ENCODE measurements at places on chromosomes 11 and 22.

DNA sequence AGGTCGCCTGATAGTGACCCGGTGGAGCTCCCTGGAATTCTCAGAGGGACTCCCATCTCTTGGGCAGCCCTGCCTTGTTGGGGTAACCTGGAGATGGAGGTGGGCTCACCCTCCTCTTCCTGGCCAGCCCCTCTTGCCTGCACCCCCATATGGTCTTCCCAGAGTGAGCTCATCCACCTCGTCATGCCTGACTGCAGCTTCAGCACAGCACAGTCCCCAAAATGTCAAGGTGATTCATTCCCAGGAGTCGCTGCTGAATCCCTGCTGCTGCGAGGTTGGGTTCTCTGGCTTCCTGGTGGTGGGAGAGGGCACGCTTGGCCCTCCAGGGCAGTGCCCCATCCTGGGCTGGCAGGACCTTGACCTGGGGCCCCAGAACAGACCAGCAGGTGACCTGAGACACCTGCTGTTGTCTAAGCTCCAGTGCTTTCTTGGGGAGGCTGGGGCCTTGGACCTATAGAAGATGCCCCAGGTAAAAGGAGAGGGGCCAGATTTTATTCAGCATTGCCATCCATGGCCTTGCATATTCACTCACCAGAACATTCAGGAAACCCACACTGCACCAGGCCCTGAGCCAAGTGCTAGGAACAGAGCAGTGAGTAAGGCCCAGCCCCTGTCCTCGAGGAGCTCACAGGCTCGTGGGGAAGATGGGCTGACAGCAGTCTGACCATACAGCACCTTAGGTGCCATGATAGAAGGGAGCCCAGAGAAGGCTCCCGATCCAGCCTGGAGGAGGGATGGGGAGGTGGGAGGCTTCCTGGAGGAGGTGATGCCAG, 72.9 kb downstream of the CACNA1I start:
- DNase-seq = no peak

- DNase-seq = no peak
Observed at GRCh38 chr11:3947061-3947460, 91.6 kb downstream of the STIM1 start.

DNA sequence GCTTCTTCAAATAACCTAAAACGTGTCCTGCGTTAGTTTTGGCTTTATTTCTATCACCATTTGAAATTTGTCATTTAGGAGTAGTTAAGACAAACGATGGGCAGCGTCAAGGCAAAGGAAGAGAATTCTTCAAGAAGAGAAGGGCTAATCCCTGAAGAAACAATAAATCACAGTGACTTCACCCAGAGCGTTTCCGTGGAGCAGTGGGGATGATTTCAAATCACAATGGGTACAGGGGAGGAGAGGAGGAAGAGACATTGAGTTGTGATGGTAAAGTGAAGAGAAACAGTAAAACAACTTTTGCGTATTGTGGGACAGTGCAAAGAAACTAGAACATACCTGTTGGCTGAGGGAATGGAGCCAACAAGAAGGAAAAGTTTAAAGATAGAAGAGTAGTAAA, 9.7 kb downstream of the PDGFD start:
- DNase-seq = no peak

GRCh38 chr11:111170761-111171379, 74.7 kb upstream of the POU2AF2 start:
- no peak for DNase-seq

- no peak for DNase-seq
Observed at GRCh38 chr11:87675993-87676392, 499.2 kb downstream of the RAB38 start.

DNA sequence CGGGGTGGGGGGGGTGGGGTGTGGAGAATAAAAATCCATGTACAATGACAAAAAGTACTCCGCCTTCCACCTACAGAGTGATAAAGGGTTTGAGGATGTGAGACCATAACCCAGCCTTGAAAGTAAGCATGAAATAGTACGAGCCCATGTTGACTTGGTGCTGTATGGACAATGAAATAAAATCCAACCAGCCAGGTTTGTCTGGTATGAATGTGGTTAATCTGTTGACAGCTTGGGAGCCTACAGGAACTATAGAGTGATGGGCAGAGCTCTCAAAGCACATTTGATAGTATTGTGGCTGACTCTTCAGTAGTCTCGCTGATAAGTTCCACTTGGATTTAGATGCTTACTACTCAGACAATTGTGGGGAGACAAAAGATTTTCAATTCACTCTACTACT, 48.8 kb upstream of the CD44 start:
- DNase-seq = no peak

- DNase-seq = no peak
Observed at GRCh38 chr22:49887064-49887451, 31.2 kb downstream of the ALG12 start.

- DNase-seq = no peak
Observed at GRCh38 chr11:111310088-111310487, 11.7 kb downstream of the POU2AF3 start.

DNA sequence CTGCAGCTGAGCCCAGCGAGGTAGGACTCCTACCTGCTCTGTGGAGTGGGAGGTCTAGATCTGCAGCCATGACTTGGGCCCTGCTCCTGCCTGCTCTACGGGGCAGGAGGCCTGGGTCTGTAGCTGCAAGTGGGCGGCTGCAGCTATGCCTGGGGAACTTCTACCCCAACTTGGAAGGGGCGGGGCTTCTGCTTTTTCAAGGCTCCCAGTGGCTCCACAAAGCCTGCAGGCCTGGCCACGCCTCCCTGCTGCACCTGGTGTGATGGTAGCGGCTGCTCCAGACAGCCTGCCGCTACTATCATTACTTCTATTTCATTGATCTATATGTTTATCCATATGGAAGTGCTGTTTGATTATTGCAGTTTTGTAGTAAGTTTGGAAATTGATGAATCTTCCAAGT, 121.2 kb downstream of the NELL1 start:
- peak; percentile 65 for DNase-seq

- DNase-seq = no peak
Observed at GRCh38 chr11:26675233-26675928, 46.5 kb downstream of the SLC5A12 start.

DNA sequence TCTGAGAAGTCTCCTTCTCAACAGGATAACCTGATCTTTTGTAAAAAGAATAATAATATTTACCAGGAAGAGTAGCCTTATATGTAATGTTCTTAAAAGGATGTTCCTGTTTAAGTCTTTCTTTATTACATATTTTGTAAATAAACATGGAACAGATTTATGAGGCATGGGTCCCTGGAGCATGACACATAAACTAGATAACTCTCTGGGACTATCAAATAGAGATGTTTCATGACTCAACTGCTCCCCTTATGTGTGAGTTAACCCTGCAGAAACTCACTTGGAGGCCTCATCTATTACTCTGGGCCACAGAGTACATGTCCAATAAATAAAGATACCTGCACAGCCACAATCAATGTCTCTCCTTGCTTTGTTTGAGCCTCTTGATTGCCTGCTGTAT, 64.6 kb downstream of the GDPD4 start:
- DNase-seq = no peak

DNA sequence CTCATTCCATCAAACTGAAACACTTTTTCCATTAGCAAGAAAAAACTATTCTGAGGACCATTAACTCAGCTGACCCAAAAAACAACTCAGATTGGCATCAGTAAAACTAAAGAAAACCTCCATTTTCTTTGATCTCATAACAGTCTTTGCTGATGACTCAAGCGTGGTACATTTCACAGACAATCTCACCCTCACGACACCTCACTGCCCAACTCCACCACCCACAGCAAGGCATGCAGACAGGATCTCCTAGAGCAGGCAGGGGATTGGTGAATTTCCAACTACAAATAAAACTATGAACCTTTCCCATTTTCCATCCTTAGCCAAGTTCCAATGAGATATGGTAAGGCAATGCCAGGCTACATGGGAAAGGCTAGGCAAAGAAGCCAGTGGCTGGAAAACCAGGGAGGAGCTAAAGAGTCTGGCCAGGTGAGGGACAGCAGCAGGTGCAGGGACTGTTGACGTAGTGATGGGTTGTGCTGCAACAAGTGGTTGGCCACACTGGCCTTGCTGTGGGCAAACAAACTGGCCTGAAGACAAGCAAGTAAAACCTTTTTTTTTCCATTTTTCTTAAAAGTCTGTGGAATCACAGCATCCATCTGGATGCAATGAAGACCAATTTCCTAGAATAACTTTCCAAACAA, 97.2 kb downstream of the SERGEF start:
- DNase-seq = peak; percentile 6

DNA sequence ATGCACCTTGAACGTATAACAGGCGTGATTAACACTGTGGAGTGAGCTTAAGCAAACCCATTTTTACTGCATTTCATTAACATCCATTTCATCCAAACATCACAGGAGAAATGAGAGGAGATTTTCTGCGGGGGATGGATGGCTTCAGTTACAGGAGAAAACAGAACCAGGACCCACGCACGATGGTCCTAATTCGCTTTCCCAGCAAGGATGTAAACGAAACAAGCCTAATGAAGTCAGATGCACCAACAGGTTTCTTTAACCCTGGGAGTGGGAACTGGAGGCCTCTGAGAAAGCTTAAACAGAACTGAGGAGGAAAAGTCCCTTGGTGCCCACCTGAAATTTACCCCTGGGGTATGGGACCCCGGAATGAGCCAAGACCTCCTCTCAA, 2.7 kb downstream of the CADM1 start:
- DNase-seq = no peak

- peak; percentile 43 for DNase-seq
Observed at GRCh38 chr11:70111269-70112016, 33.3 kb downstream of the ANO1 start.

DNA sequence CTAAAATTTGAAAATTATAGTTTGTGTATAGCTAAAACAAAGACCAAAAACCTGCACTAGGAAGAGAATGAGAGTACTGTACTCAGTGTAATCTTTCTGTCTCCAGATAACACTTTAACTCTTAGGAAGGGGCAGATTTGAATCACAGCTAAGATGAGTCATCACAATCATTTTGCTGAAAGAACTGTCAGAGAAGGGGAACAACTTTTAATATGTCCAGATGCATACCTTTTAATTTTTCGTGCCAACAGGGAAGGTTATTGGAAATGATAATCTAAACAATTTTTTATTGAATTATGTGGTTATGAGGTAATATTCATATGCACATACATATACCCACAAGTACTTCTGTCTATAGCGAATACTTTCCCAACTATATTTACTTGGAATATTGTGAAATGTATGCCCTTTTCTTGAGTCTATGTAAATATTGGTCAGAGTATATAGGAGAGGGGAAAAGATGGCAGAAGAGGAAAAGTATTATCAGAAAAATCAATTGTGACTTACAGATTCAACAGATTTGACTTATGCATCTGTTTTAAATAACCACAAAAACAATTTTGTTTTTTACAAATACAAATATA, 51.1 kb upstream of the MUC15 start:
- DNase-seq = no peak

Measured in GM23338 (cell line).